ENCODE measurements at places on chromosomes 16 and 17.
A peak's percentile ranks its signal among the peaks of the same experiment; 100 is the strongest.

DNA sequence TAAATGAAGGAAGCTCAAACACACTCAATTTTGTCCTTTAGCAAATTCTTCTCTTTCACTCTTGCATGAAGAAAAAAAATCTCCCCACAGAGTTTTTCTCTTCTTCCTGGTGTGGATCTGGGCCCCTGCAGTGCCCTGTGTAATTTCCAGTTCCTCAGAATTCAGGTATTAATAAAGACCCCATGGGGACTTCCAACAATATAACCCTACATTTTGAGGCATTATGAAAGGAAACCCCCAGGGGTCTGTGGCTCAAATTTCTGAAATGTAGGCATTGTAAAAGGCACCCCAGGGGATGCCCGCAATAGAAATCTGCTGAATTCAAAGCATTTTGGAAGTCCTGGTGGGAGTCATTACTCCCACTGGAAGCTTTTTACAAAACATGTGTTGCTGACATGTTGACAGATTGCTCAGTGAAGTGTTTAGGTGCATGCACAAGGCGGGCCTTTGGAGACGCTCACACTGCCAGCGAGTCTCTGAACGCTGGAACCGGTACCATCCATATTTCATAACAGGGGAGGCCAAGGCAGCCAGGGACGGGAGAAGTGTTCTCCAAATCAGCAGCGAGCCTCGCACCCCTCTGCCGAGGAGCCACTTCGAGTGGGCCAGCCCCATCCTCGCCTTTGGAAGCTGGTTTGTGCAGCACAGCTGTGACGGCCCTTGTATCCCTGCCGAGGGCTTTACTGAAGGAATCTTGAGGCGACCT, 154.0 kb downstream of the ZNF423 start:
- no peak for DNase-seq

- DNase-seq: no peak
Observed at GRCh38 chr16:78879011-78879410, 721.5 kb downstream of the MAF start.

DNA sequence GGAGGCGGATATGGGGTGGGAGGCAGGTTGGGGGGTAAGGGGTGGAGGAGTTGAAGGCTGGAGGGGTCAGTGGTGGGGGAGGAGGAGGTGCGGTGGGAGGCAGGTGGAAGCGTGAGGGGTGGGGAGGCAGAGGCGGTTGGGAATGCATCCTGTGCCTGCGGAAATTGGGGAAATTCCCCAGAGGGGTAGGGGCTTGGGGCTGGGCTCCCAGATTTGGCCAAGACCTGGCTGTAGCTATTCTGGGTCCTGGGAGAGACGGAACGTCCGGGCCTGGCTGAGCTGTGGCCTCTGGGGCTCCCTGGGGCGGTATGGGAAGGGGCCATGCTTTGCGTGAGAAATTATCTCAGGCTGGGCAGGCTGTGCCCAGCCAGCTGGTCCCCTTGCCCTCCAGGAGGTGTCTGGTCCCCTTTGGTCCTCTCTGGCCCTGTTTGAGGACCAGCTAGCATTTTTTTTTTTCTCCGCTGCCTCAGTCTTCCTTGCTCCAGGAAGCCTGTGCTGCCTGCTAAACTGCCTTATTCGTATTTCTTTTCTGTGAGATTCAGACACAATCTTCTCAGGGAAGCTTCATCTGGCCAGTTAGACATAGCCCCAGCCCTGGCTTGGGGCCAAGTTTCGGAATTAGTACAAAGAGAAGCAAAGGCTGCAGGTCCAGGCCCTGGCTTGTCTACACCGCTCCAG, 7.3 kb upstream of the TRPV2 start:
- no peak for DNase-seq

- DNase-seq: no peak
Observed at GRCh38 chr16:57727610-57728009, 8.0 kb upstream of the KATNB1 start.

- no peak for DNase-seq
Observed at GRCh38 chr17:73309727-73310596, 1.8 kb downstream of the CDC42EP4 start.

DNA sequence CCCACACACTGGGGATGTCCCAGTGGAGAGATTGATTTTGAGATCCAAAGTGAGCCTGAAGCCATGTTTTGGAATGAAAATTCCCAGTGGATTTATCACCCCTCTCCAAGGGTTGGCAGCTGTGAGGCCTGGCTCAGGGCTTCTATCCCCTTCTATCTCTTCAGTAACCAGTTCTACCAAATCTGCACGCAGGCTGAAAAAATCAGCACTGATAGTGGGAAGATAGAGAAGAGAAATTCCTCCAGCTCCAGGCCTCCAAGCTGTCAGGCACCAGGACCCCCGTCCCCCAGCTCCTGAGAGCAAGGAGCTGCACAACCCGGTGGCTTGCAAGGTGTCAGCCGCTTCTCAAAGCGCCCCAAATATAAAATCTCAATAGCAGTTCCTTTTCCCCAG, 1.0 kb downstream of the FLOT2 start:
- DNase-seq: no peak

- DNase-seq: no peak
Observed at GRCh38 chr17:28975031-28975430, 23.7 kb upstream of the PHF12 start.

DNA sequence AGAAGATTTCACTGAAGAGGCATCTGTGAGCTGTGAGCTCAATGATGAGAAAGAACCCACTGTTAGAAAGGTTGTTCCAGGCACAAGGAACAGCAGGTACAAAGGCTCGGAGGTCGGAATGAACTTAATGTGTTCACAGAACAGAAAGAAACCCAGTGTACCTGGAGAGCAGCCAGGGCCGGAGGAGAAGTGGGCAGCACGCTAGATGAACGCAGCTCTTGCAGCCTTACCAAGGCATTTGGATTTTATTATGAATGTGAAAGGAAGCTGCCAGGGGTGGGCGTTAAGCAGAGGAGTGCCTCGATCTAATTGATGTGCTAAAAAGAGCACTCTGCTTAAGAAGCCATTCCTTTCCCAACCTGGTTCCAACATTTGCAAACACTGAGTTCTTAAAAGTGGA, 19.0 kb downstream of the EEF2K start:
- DNase-seq: no peak

DNA sequence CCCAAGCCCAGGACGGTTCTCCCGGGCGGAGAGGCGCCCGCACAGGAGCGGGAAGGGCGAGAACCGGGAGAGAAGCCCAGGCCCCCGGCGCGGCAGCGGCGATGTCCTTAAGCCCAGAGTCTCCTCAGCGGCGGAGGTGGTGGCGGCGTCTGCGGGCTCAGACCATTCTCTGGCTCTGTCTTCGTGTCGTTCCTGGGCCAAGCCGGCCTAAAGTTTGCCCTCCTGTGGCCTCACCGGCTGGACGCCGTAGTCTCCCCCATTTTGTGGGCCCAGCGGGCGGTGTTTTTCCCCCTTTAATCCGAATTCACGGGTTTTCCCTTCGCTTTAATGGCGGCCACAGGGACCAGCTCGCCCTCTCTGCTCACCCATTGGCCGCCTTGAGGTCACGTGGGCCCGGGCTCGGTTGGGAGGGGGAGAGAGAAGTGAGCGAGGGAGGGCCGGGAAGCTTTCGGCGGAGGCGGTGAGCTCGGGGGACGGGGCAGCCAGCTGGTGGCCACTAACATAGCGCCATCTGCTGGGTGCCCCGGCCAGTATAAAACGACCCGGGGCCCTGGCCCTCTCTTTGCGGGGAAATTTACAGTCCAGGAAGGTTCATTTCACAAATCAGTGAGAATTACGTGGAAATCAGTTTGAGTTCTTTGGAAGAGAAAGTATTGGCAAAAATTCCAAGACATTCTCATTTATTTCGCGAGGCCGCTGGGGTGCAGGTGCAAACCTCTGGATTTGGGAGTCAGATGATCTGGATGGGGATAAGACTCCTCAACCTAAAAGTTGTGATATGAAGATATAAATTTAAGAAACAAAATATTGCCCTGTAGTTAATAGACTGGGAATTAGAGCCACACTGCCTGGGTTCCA, 762 bp upstream of the MED13 start:
- peak; percentile 99 for DNase-seq

- DNase-seq: no peak
Observed at GRCh38 chr16:48965386-48965785, 316.3 kb downstream of the CBLN1 start.

DNA sequence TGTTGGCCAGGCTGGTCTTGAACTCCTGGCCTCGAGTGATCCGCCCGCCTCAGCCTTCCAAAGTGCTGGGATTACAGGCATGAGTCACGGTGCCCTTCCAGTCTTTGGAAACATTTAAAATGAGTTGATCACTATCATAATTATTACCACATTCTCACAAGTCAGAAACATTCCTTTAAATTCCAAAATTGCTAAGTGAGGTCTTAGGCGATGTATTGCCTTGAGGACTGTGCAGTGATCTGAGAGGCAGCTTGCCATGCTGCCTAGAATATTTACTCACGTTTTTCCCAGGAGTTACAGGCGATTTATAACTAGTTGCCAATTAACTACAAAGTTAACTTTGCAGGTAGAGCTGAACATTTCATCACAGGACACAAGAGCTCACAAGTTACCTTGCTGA, 5.7 kb upstream of the ATXN1L start:
- DNase-seq: no peak

- DNase-seq: no peak
Observed at GRCh38 chr17:17411692-17412091, 65.1 kb upstream of the MED9 start.
